ENCODE measurements at places on chromosomes 5 and 9.
A peak's percentile ranks its signal among the peaks of the same experiment; 100 is the strongest.

- no peak for DNase-seq
These were observed 6.6 kb downstream of the ZNF618 start for GRCh38 chr9:113882636-113883164.

DNA sequence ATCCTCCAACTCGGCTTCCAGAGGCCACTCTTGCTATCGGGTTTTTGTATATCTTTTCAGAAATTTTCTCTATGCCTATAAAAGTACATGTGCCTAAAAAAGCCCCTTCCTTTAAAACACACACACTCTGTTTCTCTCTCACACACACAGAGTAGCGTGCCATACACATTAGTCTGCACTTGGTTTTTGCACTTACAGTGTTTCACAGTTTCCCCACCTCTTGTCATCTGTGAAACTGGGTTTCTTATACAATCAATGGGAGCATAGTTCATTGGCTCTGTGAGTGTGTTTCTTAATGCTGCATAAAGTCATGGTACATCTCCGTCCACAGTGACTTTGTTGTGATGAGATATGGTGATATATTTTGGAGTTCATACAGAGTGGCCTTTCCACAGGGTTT is 664 bp upstream of the IGFBPL1 start:
- no peak for DNase-seq

DNA sequence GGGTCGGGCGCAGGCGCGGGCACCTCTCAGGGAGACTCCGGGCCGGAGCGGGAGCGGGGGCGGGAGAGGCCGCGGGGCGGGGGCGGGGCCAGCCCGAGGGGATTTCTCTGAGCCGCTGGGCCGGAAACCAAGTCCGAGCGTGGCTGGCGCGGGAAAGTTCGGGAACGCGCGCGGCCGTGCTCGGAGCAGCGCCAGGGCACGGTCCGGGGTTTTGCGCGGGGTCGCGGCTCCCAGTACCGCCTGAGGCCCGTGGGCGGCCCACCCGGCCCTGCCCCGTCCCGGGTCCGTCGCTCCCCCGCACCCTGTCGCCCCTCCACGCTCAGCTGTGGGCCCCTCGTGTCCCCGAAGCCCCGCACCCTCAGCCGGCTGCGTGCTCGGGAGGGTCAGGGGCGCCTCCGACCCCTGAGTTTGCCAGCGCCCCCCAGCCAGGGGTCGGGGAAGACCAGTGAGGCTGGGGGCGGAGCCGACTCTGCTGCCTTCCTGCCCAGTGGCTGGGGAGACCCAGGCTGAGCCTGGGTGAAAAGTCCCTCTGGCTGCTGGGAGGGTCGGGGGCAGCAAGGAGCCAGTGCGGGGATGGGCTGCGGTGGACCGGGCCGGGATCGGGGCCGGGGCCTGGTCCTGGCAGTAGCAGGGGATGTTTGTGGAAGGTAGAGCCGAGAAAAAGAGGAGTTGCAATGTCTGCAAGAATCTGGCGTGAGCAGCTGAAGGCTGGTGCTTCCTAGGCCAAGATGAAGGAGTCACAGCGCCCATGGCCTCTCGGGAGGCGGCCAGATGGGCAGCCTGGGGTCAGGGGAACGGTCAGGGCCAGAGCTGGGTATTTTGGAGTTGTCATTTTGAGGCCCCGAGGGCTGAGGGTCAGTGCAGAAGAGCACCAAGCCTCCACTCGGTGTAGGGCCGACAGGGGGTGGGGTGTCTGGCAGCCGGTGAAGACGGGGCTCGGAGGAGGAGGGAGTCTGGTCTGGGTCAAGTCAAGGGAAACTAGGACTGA is 588 bp downstream of the TRAF2 start:
- peak; percentile 11 for DNase-seq

DNA sequence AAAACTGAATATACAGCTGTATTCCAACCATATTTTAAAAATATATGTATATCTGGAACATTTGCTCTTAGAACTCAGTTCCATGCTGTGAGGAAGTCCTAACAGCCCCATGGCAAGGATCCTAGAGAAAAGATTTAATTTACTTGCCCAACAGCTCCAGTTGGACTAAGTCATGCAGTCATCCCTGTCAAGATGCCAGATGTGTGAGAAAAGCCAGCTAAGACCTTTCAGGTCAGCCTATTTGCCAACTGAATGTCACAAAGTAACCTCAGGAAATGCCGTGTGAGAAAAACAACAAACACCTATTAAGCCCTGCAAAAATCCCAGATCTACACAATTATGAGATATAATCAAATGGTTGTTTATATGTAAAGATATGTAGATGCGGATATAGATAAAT is 416.3 kb downstream of the NR2F1-AS1 start:
- no peak for DNase-seq

- DNase-seq, result no peak
These were observed 118.6 kb downstream of the VAV2 start for GRCh38 chr9:133873461-133873891.

GRCh38 chr9:90943341-90943740 is 141.7 kb downstream of the SYK start:
- DNase-seq, result no peak

- DNase-seq, result peak; percentile 43
These were observed 1.3 kb upstream of the ST8SIA4 start for GRCh38 chr5:100904259-100904861.

DNA sequence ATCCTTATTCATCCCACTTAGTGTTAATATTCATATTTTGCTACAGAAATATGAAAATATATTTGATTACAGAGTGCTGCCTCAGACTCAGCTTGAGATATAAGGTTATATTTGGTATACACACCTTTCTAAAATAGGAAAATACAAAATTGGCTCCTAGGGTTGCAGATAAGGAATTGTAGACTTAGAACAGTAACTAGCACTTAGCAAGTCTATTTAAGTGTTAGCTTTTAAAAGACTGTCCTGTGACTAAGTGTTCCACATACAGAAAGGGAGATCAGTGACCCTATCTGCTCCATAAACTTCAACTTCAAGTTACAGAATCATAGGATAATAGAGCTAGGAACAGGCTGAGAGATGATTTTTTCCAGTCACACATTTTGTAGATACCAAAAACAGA is 607.0 kb downstream of the ZNF608 start:
- no peak for DNase-seq

DNA sequence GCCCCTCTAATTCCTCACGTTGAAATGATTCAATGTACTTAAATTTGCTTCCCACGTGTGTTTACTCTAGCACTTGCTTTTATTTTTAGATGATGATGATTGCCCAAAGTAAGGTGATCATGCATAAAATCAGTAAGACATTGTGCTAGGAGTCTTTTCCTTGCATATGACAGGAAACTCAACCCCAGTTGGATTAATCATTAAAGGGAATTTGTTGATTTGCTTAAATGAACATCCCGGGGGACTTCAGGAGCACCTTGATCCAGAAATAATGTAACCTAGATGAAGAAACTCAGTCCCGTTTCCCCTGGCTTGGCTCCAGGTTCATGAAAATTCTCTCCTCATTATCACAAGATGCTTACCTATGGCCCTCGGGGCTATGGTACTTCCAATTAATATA is 106.1 kb upstream of the STC2 start:
- no peak for DNase-seq

DNA sequence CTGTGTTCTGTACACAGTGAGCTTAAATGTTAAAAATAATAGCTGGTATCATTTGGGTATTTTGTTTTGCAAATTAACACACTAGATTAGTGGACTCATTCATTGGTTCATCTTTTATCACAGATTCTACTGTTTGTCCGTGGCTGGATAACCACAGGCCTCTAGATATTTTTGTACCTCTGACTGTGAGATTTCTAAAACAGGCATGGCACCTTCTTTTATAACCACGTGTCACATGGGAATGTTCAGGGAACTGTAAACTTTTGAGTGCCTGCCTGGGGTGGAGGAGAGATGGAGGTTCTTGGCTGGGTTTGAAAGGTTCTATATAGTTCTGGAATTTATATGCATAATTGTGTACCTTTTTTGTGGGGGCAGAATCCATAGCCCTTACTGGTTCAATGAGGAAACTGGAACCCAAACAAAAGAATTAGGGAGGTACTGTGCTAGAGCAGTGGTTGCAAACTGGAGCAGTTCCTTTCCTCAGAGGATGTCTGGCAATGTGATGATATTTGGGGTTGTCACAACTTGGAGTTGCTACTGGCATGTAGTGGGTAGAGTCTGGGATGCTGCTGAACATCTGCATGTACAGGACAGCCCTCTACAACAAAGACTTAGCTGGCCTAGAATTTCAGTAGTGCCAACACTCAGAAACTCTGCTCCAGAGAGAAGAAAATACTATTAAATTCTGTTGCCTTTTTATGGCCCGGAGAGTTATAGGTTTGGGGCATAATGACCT is 16.9 kb downstream of the TLE4 start:
- DNase-seq, result no peak

DNA sequence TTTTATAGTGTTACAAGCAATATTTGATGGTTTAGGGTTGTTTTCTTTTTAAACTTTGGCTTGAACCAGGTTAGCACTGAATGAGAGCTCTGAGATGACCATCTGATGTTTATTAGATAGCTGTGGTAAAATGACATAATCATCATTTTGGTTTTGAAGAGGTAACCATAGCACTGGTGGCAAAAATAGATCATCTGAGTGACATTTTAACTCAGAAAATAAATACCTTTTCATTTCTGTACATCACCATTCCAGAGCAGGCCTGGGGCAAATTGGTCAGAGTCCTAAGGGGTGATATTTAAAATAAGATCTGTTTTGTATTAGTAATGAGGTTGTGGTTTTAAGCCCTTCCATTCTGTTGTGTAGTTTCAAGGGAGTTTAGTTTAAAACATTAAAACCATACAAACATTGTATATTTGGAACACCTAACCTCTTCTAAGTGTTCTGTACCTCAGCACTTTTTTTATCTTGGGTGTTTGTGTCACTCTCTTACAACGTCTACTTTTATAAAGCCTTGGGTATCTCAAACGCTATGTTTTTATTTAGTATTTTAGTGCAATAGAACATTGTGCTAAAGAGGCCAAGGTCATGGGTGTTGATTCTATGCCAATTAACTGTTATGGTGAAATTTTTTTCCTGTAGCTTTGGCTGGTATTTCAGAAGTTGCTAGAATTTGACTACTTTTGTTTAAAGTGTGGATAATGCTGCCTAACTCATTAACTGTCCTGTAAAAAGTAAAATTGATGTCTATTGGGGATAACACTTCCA is 166.1 kb downstream of the CD180 start:
- DNase-seq, result no peak
